ENCODE measurements at places on chromosomes 1 and 21. TPM values are rescaled to one million over a fixed set of nuclear protein-coding genes. Genes with fewer than 3 reads are reported as not detected.
A peak's percentile ranks its signal among the peaks of the same experiment; 100 is the strongest.

GRCh38 chr1:84434801-84435549, 36.7 kb downstream of the DNASE2B start:
- H3K4me1 ChIP-seq, result peaks cover 18% of the 10 kb centered on the region
- no peak for DNase-seq
- H3K4me3 ChIP-seq, result no peak overlapping the region
- no peaks in the 10 kb centered on the region for H3K36me3 ChIP-seq
- no peak overlapping the region for H3K27ac ChIP-seq
- no peaks in the 10 kb centered on the region for H3K27me3 ChIP-seq

- peaks cover 65% of the 10 kb centered on the region for H3K4me1 ChIP-seq
- H3K4me3 ChIP-seq, result peak overlapping the region; percentile 45
- H3K27me3 ChIP-seq, result no peaks in the 10 kb centered on the region
These were observed 54.5 kb upstream of the MRPS6 start for GRCh38 chr21:34018910-34019309.

- no peaks in the 10 kb centered on the region for H3K27me3 ChIP-seq
- H3K4me3 ChIP-seq, result no peak overlapping the region
- no peak overlapping the region for H3K27ac ChIP-seq
- DNase-seq, result no peak
- H3K4me1 ChIP-seq, result no peaks in the 10 kb centered on the region
- H3K36me3 ChIP-seq, result no peaks in the 10 kb centered on the region
These were observed 305.4 kb downstream of the HHIPL2 start for GRCh38 chr1:222242492-222242891.

The OR10Z1 gene
- total RNA-seq, result not detected

GRCh38 chr1:101587741-101588140, 350.9 kb downstream of the S1PR1 start:
- H3K27ac ChIP-seq, result no peak overlapping the region
- H3K4me1 ChIP-seq, result no peaks in the 10 kb centered on the region
- H3K27me3 ChIP-seq, result no peaks in the 10 kb centered on the region
- H3K36me3 ChIP-seq, result no peaks in the 10 kb centered on the region
- DNase-seq, result no peak

The SPRR2G gene
- total RNA-seq, result not detected

The CBS gene
- 3.6 TPM for total RNA-seq

The EFNA1 gene
- total RNA-seq, result not detected

DNA sequence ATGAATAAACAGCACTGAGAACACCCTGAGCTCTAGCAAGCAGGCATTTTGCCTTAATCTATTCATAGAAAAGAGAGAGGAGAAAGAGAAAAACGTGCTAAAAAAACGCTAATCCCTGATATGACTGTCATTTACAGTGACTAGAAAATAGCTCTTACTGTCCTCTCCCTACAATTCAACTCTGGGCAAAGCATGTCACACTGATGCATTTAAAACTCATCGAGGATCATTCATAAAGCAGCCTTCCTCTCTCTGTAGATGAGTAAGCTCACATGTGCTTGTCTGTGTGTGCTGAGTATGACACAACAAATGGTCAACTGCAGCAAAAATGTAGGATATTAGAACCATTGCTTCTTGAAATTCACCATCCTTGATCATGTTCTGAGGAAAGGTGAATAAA, 109.0 kb downstream of the SGIP1 start:
- H3K36me3 ChIP-seq, result no peaks in the 10 kb centered on the region
- no peak overlapping the region for H3K27ac ChIP-seq
- no peaks in the 10 kb centered on the region for H3K4me1 ChIP-seq
- DNase-seq, result no peak
- no peaks in the 10 kb centered on the region for H3K27me3 ChIP-seq
- no peak overlapping the region for H3K4me3 ChIP-seq

The GOLT1A gene
- not detected for total RNA-seq

DNA sequence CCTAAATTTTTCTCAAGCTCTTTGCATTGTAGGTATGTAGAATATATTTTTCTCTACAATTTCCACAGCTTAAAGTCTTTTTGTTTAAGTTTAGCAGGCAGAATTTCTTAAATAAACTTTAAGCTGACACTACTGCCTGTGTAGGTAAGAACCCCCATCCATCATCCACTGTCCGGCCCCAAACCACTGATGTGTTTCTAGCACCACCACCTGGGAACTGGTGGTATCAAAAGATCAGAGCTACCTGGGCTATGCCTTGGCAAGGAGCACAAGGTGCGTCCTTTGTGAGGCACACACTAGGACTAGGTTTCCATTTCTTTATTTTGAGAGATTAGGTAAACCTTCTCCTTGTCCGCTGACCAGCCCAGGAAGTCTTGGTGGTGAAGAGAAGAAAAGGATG, 10.5 kb upstream of the LELP1 start:
- H3K27ac ChIP-seq, result no peak overlapping the region
- peak; percentile 72 for DNase-seq
- no peaks in the 10 kb centered on the region for H3K4me1 ChIP-seq

The PRR9 gene
- total RNA-seq, result not detected

- H3K4me3 ChIP-seq, result no peak overlapping the region
- no peaks in the 10 kb centered on the region for H3K27me3 ChIP-seq
- H3K36me3 ChIP-seq, result no peaks in the 10 kb centered on the region
- no peak for DNase-seq
These were observed 17.5 kb upstream of the LAMTOR5 start for GRCh38 chr1:110424699-110425611.

GRCh38 chr1:207414606-207415108, 39.5 kb upstream of the CR2 start:
- H3K36me3 ChIP-seq, result no peaks in the 10 kb centered on the region
- no peak overlapping the region for H3K27ac ChIP-seq
- H3K4me1 ChIP-seq, result no peaks in the 10 kb centered on the region

DNA sequence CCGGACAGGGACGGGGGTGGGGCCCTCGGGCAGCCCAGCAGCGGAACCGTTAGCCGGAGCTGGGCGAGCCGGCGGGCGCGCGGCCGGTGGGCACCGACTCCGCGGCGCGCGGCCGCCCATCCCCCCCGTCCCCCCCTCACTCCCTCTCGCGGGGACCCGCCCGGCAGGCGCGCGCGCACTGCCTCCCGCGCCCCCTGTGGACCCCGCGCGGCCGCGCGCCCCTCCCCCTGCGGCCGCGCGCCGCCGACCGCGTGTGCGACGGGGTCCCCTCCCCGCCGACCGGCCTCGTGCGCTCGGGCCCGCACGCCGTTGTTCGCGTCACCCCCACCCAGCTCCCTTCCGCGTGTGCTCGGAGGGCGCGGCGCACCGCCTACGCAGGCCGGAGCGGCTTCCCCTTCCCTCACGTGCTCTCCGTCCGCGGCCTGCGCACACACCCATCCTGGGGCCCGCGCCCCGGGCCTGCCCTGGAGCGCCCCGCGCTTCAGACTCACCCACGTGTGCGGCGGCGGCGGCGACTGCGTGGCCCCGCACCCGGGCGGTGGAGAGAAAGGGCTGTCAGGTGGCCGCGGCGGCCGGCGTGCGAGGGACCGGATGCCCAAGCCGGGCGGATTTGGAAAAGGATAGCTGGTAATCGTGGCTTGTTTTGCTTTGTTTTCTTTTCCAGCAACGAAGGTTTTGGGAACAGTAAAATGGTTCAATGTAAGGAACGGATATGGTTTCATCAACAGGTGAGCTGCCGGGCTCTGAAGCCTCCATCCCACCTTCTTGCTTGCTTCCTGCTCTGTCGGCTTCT, 717 bp downstream of the YBX1 start:
- peak overlapping the region; percentile 67 for H3K4me3 ChIP-seq
- peaks cover 47% of the 10 kb centered on the region for H3K36me3 ChIP-seq
- DNase-seq, result peak; percentile 85
- H3K27me3 ChIP-seq, result no peaks in the 10 kb centered on the region

The KTI12 gene
- 26.7 TPM for total RNA-seq

The TENT5C gene
- 0.14 TPM for total RNA-seq

The SLC30A10 gene
- not detected for total RNA-seq

DNA sequence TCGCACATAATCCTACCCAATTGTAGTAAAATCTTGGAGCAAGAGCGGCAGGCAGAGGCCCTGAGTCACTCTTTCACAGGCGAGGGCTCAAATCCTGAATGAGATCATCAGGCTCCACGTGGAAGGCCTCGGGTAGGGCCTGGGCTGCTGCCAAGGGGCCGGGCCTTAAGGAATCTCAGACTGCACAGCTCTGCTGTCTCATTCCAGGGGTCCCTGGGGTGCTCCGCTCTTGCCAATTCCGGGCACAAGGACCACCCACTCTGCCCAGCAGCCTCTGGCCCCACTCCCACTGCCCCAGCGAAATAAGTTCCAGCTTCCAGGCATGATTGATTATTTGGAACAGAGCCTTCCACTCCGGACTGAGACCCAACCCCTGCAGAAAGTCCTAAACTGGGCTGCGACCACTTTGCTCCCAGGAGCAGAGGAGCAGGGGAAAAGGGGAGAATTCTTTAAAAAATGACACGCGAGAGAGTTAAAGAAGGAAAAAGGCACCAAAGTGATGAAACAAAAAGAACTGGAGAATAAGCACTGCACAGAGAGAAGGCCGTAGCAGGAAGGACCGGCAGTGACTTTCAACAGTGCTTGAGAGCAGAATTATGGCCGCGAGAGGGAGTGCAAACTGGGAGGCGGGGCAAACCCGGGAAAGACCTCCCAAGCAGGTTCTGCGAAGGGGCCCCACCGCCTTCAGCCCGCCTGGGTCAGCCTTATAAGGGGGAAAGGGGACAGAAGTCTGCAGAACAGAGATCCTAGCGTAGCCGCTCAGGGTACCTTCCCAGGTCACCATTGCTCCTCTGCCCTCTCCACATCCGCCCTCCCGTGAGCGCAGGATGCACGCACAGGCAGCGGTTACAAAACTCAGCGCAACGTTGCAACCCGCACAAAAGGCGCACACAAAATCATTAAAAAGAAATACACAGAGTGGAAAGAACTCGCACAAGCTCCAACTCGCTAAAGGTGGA, 2.0 kb downstream of the ADAMTS1 start:
- H3K4me1 ChIP-seq, result no peaks in the 10 kb centered on the region
- no peaks in the 10 kb centered on the region for H3K27me3 ChIP-seq
- H3K4me3 ChIP-seq, result no peak overlapping the region
- no peak for DNase-seq
- H3K36me3 ChIP-seq, result no peaks in the 10 kb centered on the region

- DNase-seq, result peak; percentile 76
- peak overlapping the region; percentile 57 for H3K27ac ChIP-seq
- H3K27me3 ChIP-seq, result no peaks in the 10 kb centered on the region
- H3K4me3 ChIP-seq, result peak overlapping the region; percentile 35
These were observed 23.9 kb upstream of the FAAH start for GRCh38 chr1:46370214-46370633.

- H3K27me3 ChIP-seq, result no peaks in the 10 kb centered on the region
- no peak for DNase-seq
- no peak overlapping the region for H3K27ac ChIP-seq
- no peak overlapping the region for H3K4me3 ChIP-seq
These were observed 2.8 kb upstream of the TARS2 start for GRCh38 chr1:150484431-150484830.

GRCh38 chr21:35451276-35451675, 402.2 kb upstream of the RUNX1 start:
- no peak for DNase-seq
- no peaks in the 10 kb centered on the region for H3K27me3 ChIP-seq
- H3K36me3 ChIP-seq, result no peaks in the 10 kb centered on the region
- H3K4me3 ChIP-seq, result no peak overlapping the region
- no peak overlapping the region for H3K27ac ChIP-seq
- no peaks in the 10 kb centered on the region for H3K4me1 ChIP-seq

The ATAD3C gene
- total RNA-seq, result 0.51 TPM

DNA sequence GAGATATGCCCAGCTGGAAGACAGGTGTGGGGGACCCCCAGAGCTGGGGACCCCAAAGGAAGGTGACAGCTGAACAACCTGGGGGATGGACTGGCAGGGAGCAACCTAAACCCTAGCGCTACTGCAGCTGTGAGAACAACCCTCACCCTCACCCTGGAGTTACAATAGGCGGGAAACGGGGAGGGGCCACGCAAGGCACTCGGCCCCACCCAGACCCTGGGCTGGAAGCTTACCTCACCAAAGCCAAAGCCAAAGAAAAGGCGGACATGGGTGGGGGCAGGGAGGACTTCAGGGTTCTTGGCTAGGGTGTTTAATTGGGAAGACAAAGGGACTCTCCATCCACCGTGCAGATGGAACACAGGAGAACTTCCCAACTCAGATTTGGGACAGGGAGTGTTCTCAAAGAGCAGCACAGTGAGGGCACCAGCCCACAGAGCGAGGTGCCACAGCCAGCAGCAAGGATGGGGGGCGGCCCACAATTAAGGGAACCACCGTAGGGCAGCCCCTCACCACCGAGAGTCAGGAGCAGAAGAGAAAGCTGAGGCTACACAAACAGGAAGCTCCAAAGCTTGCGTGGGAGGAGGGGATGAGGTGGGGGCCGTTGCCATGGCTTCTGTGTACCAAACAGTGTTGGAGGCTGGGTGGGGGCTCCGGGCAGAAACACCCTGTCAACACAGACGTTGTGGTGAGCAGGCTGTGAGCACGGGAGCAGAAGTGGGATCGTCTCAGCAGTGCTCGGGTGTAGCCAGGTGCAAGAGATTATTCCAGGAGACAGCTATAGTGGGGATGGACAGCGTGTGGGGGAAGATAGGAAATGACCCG, 1.9 kb downstream of the TAGLN2 start:
- H3K4me1 ChIP-seq, result peaks cover 43% of the 10 kb centered on the region
- H3K27me3 ChIP-seq, result no peaks in the 10 kb centered on the region
- H3K4me3 ChIP-seq, result peak overlapping the region; percentile 94

- no peaks in the 10 kb centered on the region for H3K27me3 ChIP-seq
- H3K36me3 ChIP-seq, result no peaks in the 10 kb centered on the region
- DNase-seq, result no peak
- no peak overlapping the region for H3K4me3 ChIP-seq
These were observed 13.0 kb downstream of the CAPN8 start for GRCh38 chr1:223652436-223652941.

GRCh38 chr1:36871146-36871971, 163.0 kb downstream of the GRIK3 start:
- no peak for DNase-seq
- H3K4me1 ChIP-seq, result no peaks in the 10 kb centered on the region
- H3K27ac ChIP-seq, result no peak overlapping the region
- H3K4me3 ChIP-seq, result no peak overlapping the region

DNA sequence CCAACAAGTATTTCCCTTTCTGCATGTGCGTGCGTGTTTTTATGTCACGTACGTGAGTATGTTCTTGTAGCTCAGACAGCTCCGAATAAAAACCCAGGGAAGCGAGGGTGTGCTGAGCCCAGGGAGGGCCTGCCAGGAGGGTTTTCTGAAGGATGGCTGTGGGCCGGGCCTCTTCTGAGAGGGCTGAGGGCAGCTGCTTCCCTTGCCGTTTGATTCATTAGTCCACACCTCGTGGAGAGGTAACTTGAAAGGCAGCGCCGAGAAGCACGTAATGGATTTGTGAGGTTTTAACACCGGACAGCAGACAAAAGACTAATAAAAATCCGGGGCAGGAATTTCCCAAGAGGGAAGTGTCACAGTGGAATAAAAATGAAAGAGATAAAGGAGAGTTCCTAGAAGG, 29.5 kb downstream of the CD247 start:
- DNase-seq, result no peak
- no peaks in the 10 kb centered on the region for H3K27me3 ChIP-seq
- H3K4me3 ChIP-seq, result no peak overlapping the region
- no peak overlapping the region for H3K27ac ChIP-seq
- no peaks in the 10 kb centered on the region for H3K36me3 ChIP-seq

- no peak overlapping the region for H3K4me3 ChIP-seq
- peaks cover 18% of the 10 kb centered on the region for H3K4me1 ChIP-seq
- H3K36me3 ChIP-seq, result no peaks in the 10 kb centered on the region
- H3K27me3 ChIP-seq, result no peaks in the 10 kb centered on the region
These were observed 149.8 kb downstream of the PTPRC start for GRCh38 chr1:198788561-198789064.

The KRTAP7-1 gene
- not detected for total RNA-seq

GRCh38 chr1:206037581-206037980, 13.9 kb upstream of the CTSE start:
- H3K4me3 ChIP-seq, result no peak overlapping the region
- H3K36me3 ChIP-seq, result no peaks in the 10 kb centered on the region
- no peak for DNase-seq
- H3K4me1 ChIP-seq, result no peaks in the 10 kb centered on the region

The OPRD1 gene
- total RNA-seq, result not detected

Measured in Karpas-422 (cell line).